Activated CD4-positive, alpha-beta T cell treated with anti-CD3 and anti-CD28 coated beads for 36 hours (primary cell): ENCODE measurements at places on chromosomes 11 and 22.

DNA sequence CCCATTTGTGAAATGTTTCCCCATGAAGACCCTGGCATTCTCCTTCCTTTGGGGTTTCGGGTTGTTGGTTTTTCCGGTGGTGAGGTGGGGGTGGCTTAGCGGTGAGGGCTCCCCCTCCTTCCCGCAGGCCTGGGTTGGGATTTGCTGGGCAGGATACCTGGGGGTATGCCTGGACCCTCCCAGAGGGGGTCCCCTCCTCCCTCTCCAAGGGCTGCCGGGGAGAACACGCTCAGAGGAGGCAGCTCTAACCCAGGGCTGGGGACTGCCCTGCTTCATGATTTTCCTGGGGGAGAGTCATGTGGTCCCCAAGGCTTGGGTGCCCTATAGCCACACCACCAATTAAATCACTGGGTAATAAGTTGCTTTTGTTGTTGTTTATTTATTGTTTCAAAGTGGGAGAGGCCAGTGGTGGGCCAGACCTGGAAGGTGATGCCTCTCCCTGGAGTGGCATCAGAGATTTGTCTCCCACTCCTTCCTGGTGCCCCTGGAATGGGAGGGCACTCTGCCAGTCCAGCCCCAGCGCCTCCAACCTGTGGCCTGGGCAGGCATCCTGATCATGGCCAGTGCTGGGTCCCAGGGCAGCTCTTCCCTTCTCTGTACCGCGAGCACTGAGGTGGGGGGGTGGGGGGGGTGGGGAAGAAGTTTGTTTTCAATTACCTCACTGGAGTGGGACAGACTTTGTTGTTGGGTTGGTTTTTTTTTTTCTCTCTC lies 1.3 kb upstream of the CLCF1 start:
- DNase-seq, result no peak

- DNase-seq, result no peak
Observed at GRCh38 chr22:24444729-24445466, 17.5 kb downstream of the ADORA2A start.

- peak; percentile 76 for DNase-seq
Observed at GRCh38 chr11:120172054-120172911, 34.4 kb upstream of the TRIM29 start.

GRCh38 chr11:11843211-11843621 lies 1.4 kb downstream of the USP47 start:
- no peak for DNase-seq

GRCh38 chr11:48040830-48041444 lies 60.6 kb downstream of the PTPRJ start:
- no peak for DNase-seq

- DNase-seq, result no peak
Observed at GRCh38 chr11:93219440-93219839, 21.6 kb upstream of the SLC36A4 start.

DNA sequence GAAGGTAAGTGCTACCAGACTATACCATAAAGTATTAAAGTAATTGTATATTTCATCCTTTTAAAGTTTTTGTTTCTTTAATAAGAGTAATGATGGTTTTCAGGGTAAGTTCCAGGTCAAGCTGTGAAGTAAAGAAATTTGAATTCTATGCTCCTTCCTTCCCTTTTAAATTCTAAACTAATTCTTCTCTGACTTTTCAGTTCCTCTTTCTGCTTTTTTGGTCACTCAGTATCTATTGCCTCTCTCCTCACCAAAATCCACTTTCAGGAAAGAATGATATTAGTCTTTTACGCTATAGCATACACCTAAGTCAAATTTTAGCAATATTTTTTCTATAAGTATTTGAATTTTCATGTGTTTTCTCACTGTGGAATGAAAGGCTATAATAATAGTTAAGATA lies 8.2 kb downstream of the MMP8 start:
- DNase-seq, result no peak

GRCh38 chr11:122093731-122094275 lies 22.2 kb downstream of the BLID start:
- no peak for DNase-seq

DNA sequence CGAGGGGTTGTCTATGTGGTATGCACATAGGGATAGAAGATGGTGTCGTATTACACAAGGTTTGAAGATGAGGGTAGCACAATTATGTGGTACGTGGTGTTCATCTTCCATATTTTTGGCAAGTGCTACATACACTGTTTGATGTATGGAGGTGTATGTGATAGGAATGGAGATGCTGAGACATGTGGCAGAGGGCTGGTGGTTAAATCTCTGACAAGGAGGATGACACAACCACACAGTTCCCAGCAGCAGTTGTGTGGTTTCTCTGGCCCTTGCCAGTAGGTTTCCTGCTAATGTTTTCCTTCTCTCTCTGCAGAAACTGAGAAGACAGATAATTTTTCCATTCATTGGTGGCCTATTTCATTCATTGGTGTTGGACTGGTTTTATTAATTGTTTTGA lies 17.0 kb downstream of the NCR3LG1 start:
- DNase-seq, result no peak

- DNase-seq, result peak; percentile 39
Observed at GRCh38 chr11:113991170-113991569, 16.3 kb downstream of the HTR3A start.

DNA sequence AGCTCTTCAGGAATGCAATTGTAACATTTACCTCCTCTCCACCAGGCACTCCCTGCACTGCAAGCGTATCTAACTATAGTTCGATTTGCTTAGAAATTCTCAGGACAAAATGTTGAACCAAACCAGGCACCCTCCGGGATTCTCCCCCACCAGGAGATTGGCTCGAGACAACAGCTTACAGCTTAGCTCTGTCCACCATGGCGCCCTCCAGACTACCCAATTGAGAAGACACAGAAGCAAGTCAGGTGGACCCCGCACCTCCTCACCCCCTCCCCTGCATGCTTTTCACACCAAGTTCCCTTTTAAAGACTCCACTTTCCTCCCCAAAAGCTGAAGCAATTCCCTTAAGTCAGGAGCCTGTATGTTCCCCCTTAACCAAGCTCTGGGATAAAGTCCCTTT lies 34.7 kb upstream of the RFPL3 start:
- no peak for DNase-seq

DNA sequence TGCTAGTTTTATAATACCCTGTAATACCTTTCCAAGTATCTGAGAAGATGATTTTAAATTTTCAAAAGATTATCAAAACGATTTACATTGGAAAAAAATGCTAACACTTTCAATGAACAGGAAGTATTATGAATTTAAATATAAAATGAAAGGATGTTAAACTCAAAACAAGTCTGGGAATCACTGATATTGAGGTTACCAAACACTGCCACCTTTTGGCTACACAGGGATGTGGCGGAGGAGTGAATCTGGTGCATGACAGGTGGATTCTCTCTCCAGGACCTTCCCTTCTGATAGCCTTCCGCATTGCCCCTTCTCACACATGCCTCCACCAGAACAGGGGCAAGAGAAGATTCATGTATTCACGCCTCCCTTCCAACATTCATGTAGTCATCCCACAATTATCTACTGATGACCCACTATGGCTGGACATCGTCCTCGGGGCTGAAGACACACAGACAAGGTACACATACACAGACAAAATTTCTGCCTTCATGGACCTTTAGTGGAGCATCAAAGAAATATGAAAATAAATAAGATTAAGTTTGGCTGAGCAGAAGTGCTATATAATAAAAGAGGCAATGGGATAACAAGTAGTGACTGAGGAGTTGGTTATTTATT lies 34.7 kb downstream of the ATG16L2 start:
- peak; percentile 62 for DNase-seq

DNA sequence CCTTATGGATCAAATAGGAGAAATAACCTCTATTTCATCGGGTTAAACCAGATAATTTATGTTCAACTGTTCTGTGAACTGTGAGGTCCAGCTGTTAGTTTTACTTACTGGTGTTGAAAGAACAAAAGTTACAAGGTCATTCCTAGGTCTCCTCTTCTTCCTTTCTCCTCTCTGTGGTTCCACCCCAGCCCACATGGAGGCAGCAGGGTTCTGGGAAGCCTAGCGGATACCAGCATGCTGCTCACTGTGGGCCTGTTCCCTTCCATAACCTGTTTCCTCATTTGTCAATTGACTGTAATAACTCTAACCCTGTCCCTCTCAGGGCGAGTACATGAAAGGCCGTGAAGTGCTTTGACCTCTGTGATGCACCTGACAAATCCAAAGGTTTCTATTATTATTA lies 27.8 kb downstream of the RELT start:
- peak; percentile 7 for DNase-seq

GRCh38 chr22:38148245-38148644 lies 33.4 kb downstream of the PLA2G6 start:
- no peak for DNase-seq

DNA sequence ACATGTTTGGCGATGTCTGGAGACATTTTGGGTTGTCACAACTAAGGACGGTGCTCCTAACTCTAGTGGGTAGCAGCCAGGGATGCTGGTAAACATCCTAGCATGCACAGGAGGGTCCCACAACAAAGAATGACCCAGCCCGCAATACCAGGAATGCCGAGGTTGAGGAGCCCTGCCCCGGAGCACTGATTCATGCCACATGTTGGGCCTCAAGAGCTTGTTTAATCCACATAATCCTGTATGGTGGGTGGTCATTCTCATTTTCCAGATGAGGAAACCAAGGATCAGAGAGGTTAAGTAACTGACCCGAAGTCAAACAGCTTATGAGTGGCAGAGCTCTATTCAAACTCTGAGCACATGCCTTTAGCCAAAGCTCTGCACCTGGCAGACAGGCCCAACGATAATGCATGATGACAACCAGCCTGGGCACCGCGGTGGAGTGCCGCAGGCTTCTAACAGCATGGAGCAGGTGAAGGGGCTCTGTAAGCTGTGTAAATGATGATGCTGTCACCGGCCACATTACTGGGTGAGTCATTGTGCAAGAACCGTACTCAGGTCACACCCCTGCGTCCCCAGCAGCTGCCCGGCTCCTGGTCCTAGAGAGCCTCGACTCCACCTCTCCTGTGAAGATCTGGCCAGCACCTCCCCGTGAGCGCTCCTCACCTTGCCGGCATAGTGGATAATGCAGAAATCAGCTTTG lies 58.6 kb downstream of the APOL1 start:
- DNase-seq, result no peak

DNA sequence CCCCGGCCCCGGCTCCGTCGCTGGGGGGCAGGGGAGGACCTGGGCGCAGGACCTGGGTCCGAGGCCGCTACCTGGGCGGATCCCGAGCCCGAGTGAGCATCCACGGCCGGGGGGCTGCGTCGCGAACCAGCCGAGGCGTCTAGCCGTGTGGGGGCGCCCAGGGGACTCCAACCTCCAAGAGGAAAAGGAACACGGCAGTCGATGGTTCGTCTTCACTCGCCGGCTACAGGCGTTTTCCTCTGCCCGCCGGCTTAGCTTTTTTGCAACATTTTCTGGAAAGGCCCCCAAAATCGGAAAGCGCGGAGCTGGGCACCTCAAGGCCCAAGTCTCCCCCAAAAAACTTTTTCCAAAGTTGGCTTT lies 666 bp downstream of the PDGFB start:
- DNase-seq, result peak; percentile 33

GRCh38 chr22:36252754-36253522 lies at the start of gene APOL1:
Gene APOL1 (plus strand): TSS chr22:36253133. CDS start chr22:36254956, 1,823 bp downstream.
- peak; percentile 71 for DNase-seq

- DNase-seq, result no peak
Observed at GRCh38 chr22:28769394-28770085, 3.0 kb upstream of the CCDC117 start.

- DNase-seq, result no peak
Observed at GRCh38 chr11:34869425-34869824, 46.8 kb downstream of the APIP start.

- peak; percentile 39 for DNase-seq
Observed at GRCh38 chr22:37147186-37147990, 2.3 kb downstream of the IL2RB start.

- DNase-seq, result peak; percentile 17
Observed at GRCh38 chr11:44623731-44624491, 58.4 kb downstream of the CD82 start.

GRCh38 chr11:103850419-103851165 lies 185.8 kb upstream of the DDI1 start:
- no peak for DNase-seq

DNA sequence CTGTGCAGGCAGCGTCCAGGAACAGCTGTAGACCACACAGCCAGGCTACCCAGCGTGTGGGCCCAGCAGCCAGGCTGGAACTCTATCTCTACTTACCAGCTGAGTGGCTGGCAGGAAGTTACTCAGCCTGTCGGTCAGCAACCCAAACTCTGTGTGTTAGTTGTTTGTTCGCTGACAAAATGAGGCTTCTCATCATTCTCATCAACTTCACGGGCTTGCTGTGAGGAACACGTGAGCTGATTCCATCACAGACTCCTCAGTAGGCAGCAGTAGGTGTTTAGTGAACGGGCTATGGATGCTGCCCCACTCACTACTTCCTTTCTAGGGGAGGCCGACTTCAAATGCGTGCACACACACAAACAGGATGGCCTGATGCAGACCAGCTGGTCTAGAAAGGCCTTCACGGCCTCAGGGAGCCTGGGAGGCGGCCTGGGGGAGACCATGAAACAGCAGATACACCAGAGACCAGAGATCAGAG lies 830 bp upstream of the SPDYC start:
- no peak for DNase-seq

- DNase-seq, result no peak
Observed at GRCh38 chr11:67731583-67731982, 57.2 kb upstream of the ALDH3B2 start.

DNA sequence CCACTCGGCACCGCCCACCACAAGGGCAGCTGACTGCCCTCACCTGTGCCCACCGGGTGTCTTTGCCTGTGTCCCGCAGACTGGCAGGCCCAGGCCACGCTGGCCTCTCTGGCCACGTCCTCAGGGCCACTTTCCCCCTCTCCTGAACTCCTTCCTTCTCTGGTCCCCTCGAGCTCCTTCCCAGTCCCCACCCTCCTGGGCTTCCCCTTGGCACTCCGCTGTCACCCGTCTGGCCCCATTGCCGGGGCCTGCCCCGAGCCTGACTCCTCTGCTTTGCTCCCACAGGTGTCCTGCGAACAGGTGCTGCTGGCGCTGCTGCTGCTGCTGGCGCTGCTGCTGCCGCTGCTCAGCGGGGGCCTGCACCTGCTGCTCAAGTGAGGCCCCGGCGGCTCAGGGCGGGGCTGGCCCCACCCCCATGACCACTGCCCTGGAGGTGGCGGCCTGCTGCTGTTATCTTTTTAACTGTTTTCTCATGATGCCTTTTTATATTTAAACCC lies 14.2 kb downstream of the MCAT start:
- no peak for DNase-seq
